Psoas muscle (tissue), 8 donors: ENCODE measurements at places on chromosomes 12 and 14. TPM values are rescaled to one million over a fixed set of nuclear protein-coding genes. Genes with fewer than 3 reads are reported as not detected.

Gene KRT77
- 0.01 TPM for polyA plus RNA-seq

Gene MYF6
- polyA plus RNA-seq, result 1,026 TPM

Gene GDF3
- polyA plus RNA-seq, result 0.05 TPM

Gene LPAR5
- polyA plus RNA-seq, result 0.20 TPM

Gene BIN2
- polyA plus RNA-seq, result 0.37 TPM

Gene FAM181A
- polyA plus RNA-seq, result 0.14 TPM

Gene CACNA2D4
- polyA plus RNA-seq, result 1.1 TPM

Gene MYH6
- 143 TPM for polyA plus RNA-seq

Gene CLEC14A
- polyA plus RNA-seq, result 35.4 TPM

Gene LYZ
- 5.4 TPM for polyA plus RNA-seq

Gene TPH2
- polyA plus RNA-seq, result not detected

Gene IRAK4
- 2.9 TPM for polyA plus RNA-seq

Gene SIX1
- 37.7 TPM for polyA plus RNA-seq

Gene NFE2
- 0.10 TPM for polyA plus RNA-seq

Gene AQP6
- not detected for polyA plus RNA-seq
